ENCODE measurements at places on chromosomes 5 and 9.
A peak's percentile ranks its signal among the peaks of the same experiment; 100 is the strongest.

DNA sequence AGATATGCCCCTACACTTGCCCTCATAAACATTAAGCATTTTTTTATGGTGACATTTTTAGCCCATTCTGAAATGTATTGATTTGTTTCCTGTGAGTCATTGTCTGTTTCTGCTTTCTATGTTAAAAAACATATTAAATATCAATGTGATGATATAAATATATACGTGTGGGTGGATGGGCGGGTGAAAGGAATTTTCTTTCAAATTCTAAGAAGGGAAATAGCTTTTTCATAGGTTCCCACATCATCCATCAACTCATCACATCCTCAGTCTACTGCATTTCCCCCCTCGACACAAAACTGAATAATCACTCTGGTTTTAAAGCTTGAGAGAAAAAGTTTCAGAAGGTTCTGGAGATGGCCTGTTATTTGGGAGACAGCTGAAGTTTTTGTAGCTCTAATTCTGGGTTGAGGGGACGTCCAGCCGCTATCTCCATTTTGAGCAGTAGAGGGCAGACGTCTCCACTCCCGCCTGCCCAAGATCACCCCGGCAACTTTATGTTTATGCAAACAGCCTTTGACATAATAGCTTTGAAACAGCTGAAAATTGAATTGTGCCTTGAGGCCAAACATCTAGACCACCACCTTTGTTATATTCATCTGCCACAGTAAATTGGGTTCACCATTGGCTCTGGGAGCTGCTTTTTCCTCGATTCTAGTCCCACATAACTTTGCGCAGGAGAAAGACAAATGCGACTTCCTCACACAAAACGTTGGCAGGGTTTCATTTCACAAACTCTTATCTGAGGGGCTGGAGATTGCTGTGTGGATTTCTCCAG is 216.2 kb upstream of the CLINT1 start:
- peak; percentile 7 for DNase-seq

GRCh38 chr5:75648712-75649111 is 37.5 kb downstream of the ANKDD1B start:
- no peak for DNase-seq

- DNase-seq = no peak
These were observed 461.8 kb downstream of the TMEM232 start for GRCh38 chr5:110264661-110265060.

GRCh38 chr5:129717751-129718310 is 30.1 kb upstream of the MINAR2 start:
- DNase-seq = no peak

DNA sequence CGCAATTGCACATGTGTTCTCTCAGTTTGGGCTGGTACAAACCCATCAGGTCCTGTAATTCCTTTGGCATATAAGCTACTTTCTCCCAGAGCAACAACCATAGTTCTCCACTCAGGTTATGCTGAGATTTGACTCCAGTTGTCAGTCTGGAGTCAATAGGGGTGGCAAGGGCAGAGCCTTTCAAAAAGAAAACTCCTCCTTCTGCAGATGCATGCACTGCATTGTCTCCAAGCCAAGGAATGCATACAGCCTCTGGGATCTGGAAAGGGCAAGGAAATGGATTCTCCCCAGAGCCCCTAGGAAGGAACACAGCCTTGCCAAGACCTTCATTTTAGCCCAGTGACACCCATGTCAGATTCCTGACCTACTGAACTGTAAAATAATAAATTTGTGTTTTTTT is 31.0 kb upstream of the GZMA start:
- no peak for DNase-seq

- DNase-seq = no peak
These were observed 49.8 kb downstream of the NEK6 start for GRCh38 chr9:124307379-124308030.

- no peak for DNase-seq
These were observed 617.8 kb downstream of the PDE4D start for GRCh38 chr5:59275510-59276324.

GRCh38 chr9:69141851-69142250 is 32.2 kb upstream of the TJP2 start:
- no peak for DNase-seq

GRCh38 chr9:113542741-113543140 is 79.2 kb downstream of the RGS3 start:
- no peak for DNase-seq

- DNase-seq = no peak
These were observed 34.7 kb downstream of the SLC6A7 start for GRCh38 chr5:150224483-150225027.

DNA sequence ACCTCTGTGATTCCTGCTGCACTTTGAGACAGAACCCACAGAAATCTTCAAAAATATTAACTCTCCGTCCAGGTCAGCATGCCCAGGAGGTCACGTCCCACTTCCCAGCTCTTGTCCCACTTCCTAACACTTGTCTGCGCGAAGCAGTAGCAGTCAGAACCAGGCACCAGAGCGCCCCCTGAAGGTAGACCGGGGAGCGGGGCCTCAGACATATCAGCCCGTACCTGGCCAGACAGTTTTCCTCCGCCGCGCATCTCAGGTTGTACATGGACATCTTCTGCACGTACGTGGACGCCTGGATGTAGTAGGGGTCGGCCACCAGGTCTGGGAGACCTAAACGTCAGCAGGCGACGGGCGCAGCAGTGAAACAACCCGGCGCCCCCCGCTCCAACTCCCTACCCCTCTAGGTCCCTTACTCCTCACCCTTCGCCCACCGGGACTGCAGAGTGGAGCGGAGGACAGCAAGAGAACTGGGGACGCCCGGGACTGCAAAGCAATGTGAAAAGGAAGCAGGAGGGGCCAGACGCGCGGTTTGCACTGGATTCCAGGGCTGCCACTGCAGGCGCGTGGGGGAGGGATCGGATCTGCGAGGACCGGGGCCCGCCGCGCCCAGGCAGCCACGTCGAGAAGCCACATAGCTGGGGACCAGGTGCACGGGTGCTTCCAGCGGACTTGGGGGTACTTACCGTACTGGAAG is 1.2 kb downstream of the LOX start:
- DNase-seq = no peak

DNA sequence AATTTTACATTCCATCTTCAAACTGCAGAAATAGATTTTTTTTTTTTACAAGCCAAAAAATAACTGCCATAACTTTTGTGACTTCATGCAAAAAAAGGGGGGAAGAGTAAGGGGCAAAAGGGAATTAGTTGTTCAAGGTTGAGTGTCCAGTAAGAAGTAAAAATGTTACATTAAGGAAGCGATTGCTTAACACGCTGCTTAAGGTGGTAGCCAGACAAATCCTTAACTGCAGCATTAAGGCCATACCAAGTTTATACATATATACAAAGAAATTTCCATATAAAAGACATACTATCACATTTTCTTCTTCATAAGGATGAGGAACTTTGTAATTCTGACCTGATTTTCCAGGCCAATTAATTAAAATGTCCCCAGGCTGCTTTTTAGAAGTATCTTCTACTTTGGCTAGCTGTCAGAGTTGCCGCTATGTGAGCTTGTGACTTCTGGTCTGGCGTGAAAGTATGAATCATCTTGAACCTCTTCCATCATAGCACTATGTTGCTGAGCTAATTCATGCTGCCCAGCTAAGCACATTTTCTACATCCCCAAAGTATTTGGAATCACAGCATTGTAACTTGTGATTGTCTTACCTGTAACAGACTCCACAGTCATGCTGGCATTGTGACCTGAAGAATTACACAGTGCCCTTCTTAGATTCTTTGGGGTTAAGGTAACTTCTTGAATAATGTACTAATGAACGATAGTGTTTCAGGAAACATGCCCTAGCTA is 40.0 kb downstream of the G3BP1 start:
- DNase-seq = no peak

- no peak for DNase-seq
These were observed 41.8 kb upstream of the PAM start for GRCh38 chr5:102713278-102713677.

DNA sequence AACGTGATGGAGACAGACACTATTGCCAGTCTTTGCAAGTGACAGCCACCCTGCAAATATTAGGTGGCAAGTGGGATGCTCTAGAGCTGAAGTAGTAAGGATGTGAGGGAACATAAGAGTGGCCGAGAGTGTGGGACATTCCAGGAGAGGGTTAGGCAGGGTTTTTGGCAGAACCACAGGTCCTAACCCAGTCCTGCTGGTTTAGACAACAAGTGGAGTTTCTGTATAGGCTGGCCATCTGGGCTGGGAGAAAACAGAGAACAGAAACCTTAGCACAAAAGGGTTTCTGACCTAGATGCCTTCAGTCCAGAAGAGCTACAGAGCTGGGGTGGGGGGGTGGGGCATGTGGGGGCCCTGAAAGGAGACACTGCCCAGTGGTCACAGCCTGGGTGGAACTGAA is 107.4 kb downstream of the TMEM174 start:
- DNase-seq = no peak

DNA sequence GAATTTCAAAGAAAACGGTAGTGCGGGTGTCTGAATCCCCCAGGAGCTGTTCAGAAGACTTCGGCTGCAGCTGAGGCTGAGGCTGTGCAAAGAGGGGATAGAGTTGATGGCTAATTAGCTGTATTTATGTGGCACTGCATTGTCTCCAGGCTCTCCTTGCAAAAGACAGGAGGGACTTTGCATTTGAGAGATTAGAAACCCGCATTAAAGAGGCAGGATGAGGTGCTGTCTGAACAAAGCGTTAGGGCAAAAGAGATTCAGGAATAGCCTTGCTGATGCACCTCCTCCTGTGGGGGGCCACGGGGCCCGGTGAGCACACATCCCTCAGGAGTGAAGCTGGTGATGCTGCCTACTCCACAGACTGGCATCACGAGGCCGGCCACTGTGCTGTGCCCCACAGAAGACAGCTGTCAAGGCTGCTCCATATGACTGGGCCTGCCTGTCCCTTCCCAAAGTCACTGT is 343.6 kb upstream of the DAP start:
- DNase-seq = no peak

DNA sequence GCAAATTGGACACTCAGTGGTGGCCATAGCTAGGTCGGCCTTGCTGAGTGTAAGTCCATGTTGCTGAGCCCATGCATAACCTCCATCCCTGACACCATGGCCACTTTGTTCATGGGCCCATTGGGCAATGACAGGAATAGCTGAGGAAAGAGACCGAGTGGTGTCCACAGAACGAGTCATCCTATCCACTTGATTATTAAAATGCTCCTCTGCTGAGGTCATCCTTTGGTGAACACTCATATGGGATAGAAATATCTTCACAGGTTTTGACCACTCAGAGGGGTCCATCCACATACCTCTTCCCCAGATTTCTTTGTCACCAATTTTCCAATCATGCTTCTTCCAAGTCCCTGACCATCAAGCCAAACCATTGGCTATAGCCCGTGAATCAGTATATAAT is 63.6 kb downstream of the PPIC start:
- no peak for DNase-seq

DNA sequence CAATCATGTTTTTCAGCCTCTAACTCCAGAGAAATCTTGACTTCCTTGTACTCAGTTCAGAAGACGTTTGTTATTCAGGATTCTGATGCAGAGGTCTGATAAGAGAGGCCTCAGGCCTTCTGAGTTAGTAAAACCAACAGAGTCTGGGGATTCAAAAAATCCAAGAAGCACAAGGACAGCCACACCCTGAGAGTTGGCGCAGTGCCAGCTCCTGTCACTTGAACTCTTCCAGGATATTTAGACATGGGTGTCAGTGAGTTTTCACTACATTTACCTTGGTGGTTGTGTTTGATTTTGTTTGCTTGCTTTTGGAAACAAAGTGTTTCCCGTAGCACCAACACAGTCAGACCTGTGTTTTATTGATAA is 41.6 kb upstream of the PDE8B start:
- DNase-seq = no peak

- no peak for DNase-seq
These were observed 15.6 kb upstream of the DMXL1 start for GRCh38 chr5:119055294-119055693.

- DNase-seq = no peak
These were observed 441.3 kb upstream of the PIK3R1 start for GRCh38 chr5:67774267-67774552.

DNA sequence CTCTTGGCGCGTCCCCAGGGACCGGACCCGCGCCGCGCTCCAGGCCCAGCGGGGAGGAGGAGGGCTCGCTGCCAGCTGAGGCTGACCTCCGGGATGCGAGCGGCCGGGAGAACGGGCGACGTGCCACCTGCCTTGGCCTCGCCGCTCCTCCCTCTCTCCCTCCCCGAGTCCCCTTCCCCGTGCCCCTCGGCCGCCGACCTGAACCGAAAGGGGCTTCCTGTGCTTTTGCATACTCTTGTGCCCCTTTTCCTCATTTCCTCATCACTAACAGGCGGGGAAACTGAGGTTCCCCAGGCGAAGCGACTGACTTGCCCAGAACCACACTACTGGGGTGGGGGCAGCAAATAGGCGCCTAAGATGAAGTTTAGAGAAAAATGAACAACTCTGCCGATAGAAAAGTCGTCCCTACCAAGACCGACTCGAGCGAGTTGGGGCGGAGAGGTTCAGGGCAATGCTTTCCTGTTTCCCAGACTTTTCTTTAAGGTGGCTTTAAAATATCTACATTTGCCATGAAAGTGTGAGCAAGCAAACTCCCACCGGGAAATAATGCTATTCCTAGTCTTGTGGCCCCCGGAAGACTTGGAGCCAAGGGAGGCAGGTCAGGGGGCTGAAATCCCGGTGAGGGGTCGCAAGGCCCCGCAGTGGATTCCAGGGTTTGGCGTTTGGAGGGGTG is 580 bp upstream of the DUSP1 start:
- DNase-seq = no peak

DNA sequence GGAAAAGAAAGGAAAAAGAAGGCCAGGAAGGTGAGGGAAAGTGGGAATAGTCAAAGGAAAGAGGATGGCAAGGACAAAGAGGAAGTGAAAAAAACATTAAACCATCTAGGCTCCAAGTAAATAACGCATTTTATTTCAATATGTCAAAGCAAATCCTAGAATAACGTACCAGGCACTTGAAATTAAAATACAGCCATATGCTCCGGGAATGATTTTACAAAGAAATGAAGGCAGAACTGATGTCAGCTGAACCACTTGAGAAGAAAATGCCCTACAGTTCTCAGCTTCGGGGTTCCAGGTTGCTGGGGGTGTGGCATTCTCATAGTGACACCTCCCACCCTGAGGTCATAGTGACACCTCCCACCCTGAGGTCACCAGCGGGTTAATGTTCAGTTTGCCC is 281.6 kb downstream of the SEMA5A start:
- DNase-seq = no peak

- DNase-seq = no peak
These were observed 18.1 kb upstream of the PDCL start for GRCh38 chr9:122846371-122846940.

DNA sequence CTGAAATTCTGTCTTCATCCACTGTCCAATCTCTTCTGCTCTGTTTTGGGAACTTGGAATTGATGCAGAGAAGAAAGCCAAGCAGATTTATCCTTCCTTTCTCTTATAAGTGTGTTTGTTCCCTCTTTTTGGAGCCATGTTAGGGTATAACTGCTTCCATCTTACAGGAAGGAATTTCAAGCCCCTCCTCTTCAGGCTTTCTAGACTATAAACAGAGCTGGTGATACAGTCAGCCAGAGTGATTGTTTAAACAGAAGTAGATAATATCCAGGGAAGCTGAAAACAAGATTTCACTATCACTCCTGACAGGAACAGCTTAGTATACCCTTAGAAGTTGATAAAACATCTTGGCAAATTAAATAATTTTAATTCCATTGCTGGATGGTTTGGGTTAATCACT is 102.1 kb upstream of the DMRT1 start:
- no peak for DNase-seq
